ENCODE measurements at places on chromosomes 16 and 17.

DNA sequence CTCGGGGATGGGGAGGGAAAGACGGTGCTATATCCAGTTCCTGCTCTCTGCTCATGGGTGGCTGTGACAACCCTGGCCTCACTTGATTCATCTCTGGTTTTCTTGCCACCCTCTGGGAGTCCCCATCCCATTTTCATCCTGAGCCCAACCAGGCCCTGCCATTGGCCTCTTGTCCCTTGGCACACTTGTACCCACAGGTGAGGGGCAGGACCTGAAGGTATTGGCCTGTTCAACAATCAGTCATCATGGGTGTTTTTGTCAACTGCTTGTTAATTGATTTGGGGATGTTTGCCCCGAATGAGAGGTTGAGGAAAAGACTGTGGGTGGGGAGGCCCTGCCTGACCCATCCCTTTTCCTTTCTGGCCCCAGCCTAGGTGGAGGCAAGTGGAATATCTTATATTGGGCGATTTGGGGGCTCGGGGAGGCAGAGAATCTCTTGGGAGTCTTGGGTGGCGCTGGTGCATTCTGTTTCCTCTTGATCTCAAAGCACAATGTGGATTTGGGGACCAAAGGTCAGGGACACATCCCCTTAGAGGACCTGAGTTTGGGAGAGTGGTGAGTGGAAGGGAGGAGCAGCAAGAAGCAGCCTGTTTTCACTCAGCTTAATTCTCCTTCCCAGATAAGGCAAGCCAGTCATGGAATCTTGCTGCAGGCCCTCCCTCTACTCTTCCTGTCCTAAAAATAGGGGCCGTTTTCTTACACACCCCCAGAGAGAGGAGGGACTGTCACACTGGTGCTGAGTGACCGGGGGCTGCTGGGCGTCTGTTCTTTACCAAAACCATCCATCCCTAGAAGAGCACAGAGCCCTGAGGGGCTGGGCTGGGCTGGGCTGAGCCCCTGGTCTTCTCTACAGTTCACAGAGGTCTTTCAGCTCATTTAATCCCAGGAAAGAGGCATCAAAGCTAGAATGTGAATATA lies 4.8 kb upstream of the LASP1NB start:
- no peak for DNase-seq

GRCh38 chr16:1051446-1051845 lies 21.1 kb upstream of the SSTR5 start:
- DNase-seq = no peak

DNA sequence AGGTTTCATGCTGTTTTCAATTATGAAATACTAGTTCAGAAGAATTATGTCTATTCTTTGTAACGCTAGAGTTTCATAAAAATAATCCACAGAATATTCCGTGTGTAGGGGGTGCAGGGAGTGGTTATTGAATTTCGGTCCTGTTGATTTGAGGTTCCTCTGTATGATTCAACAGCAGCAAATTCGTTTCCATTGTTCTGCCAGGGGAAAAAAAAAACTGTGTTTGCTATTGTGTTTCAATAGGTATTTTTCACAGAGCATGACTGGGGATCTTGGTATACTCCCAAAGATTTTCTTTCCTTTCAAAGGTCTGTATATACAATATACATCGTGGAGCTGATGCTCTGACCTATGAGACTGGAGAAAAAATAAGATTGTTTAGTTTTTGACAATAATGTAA lies 15.8 kb downstream of the SHISA9 start:
- DNase-seq = no peak

DNA sequence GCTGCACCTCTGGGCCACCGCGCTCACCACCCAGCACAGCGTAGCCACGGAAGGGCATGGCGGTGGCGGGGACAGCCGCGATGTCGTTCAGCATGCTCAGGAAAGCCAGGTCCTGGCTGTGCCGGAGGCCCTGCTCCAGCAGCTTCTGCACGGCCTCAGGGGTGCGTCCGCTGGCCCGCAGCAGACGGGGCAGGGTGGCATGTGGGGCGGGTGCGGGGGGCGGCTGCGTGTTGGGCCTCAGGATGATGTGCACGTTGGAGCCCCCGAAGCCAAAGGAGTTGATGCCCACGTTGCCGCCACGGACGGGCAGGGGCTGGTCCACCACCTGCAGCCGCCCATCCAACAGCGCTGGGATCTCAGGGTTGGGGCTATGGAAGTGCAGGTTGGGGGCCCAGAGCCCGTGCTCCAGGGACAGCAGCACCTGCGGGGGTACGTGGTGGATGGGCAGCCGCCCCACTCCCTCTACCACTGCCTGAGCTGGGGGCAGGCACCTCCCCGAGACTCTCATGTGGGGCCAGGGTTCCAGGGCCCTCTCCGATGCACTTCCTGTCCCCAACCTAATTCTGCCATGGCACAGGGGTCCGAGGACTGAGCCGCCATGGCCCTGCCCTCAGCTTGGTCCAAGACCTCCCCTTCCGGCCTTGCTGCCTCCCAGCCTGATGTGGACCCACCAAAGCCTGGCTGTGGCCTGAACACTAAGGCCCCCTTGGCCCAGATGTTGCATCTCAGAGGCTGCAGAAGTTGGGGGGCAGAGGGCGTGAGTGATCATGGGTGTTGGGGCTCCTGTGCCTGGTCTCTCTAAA lies 6.6 kb downstream of the FASN start:
- DNase-seq = no peak

- no peak for DNase-seq
Observed at GRCh38 chr16:46736695-46737094, 11.4 kb downstream of the MYLK3 start.

DNA sequence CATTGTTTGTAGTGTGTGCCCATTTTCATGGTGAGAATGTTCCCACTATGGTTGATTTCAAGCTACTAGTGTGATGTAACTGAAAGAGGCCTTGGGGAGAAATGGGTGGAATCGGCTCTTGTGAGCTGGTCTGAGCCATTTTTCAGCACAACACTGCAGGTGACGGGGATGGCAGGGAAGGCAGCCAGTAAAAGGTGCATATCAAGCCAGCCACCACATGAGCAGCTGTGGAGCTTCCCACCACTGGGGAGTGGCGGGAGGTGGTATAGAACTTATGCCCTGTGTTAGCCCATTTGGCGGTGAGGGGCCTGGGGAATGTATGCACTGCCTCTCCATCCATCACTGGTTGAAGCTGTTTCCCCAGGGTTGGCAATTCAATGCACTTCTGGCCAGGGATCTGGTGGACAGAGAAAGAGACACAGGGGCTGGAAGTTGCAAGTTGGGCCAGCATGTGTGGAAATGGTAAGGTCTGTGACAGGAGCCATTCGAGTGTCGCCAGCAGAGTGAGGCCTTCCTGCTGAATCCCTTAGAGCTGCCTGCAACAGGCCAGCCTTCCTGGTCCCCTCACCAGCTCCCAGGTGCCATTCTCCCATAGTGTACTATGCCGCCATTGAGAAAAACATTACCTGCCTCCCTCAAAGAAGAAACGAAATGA lies 31.7 kb upstream of the BRD7 start:
- DNase-seq = no peak

DNA sequence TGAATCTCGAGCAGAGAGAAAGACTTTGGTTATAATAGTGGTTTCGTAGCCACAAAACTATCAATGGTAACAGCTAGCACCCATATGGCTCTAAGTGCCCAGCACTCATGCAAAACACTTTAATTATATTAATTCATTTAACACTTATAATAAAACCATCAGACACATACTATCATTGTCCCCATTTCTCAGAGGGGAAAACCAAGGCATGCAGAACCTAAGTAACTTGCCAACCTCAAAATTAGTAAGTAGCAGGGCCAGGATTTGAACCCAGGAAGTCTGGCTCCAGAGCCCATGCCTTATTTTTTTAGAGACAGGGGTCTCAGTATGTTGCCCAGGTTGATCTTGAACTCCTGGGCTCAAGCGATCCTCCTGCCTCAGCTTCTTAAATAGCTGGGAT lies 145.6 kb upstream of the HS3ST2 start:
- no peak for DNase-seq

- DNase-seq = no peak
Observed at GRCh38 chr17:2177235-2177811, 122.4 kb downstream of the HIC1 start.

DNA sequence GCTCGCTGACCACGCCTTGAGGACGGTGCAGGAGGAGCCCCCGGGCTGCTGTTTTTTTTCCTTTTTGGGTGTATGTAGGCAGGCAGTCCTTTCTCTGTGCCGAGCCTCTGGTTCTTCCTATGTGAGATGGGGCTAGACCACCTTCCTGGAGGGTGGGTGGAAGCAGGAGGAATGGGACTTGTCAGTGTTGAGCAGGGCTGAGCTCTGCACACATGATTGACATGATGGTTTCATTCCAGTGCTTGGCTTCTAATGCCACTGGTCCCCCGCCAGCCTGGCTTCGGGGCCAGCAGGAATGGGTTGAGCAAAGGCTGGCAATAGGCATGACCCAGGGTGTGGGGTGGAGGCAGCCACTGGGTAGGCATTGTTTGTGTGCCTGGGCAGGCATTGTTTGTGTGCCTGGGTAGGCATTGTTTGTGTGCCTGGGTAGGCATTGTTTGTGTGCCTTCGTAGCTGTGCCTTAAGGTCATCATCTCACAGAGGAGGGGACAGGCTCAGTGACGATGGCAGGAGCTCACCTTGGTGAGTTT lies 14.2 kb upstream of the ADCY7 start:
- no peak for DNase-seq

DNA sequence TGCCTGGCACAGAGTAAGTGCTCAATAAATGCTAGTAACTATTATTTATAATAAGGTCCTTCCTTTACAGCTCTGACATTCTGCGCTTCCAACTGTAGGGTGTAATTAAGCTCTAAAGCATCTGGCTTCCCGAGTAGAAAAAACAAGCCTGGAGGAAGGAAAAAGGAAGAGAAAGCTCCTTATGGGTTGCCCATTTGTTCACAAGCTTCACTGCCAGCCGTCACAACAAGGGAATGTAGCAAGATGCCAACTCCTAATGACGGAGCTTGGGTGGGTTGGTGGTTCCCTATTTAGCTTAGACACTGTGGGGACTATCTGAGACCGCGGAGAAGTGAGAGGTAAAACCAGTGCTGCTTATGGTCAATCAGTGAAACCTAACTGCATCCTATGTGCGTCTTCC lies 7.3 kb upstream of the RPRML start:
- no peak for DNase-seq

GRCh38 chr17:33033176-33033575 lies 41.5 kb downstream of the SPACA3 start:
- no peak for DNase-seq

DNA sequence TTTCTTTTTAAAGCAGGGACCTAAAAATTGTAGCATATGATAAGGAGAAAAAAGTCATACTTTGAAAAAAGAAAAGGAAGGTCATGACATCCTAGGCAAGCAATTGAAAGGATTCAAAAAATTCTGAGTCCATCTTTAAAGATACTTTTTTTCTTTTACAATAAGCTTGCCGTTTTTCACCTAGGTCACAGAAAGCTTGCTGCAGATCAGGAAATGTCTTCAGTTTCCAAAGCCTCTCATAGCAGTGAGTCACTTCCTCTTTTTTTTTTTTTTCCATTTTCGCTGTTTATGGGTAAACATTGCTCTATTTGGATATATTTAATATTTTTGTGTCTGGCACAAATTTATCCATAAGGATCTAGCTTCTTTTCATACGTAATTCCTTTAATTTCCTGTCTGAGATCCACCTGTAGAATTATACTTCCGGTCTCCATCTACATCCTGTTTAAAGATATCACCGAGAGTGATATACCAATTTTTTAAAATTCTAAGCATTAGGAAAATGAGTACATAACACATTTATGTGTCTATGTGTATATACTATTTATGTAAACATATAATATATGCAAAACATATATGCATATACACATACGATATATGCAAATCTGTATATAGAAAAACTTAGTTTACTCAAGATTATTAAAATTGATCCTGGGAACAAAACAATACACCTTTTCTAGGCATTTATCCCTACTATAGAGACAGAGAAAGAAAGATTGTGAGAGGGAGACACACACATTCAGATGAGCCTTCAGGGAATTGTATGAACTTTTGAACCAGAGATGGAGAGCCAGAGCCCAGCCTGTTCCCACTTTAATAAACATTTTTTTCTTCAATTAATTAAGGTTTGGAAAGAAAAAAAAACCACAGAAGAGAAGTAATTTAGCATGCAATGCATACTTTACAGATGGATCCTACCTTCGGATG lies 134.4 kb downstream of the SKAP1 start:
- no peak for DNase-seq

DNA sequence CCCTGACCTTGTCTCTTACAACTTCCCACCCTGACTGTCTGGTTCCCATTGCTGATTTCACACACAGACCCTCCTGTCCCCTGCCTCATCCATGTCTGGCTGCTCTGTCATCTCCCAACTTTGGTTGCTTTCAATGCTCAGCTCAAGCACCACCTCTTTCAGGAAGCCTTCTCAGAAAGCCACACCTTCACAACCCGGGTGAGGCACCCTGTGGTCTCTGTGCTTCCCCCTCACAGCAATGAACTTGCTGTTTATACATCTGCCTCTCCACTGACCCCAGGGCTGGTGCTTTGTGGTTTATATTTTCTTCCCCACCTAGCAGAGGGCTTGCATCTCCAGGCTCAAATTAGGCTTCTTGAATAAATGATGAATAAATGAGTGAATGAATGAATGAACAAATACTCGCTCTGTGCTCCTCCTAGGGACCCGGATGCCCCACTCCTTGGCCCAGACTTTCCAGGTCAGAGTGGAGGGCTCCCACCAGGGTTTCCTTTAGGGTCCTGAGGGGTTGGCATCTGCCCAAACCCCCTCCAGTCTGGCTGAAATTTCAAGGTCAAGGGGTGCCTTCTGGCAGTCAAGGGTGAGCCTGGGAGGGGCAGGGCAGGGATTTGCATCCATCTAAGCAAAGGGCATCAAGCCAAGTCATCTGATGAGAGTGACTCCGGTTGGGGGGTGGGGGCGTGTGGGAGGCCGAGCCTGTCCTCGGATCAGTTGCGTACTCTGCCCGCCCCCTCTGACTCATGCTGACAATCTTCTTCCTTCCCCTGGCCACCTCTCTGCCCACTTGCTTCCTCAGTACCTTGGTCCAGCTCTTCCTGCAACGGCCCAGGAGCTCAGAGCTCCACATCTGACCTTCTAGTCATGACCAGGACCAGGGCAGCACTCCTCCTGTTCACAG lies at the start of gene ITGAX:
Gene ITGAX, plus strand, starts transcription at position 783 of the 898 bp plus-strand sequence. Its CDS starts 79 bp downstream, at position 862.
- DNase-seq = peak; percentile 18

DNA sequence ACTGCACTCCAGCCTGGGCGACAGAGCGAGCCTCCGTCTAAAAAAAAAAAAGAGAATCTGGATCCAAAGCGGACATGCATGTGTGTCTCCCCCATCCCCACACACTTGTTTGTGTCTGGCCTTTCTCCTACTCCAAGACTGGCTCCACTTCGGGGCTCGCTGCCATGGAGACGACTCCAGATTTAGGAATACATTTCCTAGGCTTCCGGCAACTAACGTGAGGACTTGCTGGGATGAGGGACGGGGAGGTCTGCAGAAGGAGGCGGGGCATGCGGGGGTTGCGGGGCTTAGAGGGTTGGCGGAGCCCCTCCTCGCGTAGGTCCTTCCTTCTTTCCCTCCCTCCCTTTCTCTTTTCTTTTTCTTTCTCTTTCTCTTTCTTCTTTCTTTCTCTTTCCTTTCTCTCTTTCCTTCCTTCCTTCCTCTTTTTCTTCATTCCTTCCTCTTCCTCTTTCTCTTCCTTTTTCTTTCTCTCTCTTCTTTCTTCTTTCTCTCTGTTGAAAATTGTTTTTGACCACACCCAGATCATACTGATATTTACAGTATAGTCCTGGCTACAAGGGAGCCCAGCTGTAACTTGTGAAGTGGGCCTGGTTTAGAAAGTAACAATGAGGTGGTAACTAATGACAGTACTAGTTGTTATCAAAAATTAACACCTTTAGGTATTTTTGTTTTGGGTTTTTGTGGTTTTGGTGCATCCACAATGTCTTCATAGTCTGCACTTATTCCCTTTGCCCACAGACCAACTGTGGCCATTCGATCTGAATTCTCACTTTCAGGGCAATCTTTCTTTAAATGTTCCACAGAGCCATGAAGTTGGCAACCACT lies 25.2 kb downstream of the MIS12 start:
- no peak for DNase-seq

- no peak for DNase-seq
Observed at GRCh38 chr17:9521062-9521461, 54.6 kb downstream of the STX8 start.

Measured in kidney epithelial cell (primary cell).